ENCODE measurements at places on chromosomes 12 and 14.

DNA sequence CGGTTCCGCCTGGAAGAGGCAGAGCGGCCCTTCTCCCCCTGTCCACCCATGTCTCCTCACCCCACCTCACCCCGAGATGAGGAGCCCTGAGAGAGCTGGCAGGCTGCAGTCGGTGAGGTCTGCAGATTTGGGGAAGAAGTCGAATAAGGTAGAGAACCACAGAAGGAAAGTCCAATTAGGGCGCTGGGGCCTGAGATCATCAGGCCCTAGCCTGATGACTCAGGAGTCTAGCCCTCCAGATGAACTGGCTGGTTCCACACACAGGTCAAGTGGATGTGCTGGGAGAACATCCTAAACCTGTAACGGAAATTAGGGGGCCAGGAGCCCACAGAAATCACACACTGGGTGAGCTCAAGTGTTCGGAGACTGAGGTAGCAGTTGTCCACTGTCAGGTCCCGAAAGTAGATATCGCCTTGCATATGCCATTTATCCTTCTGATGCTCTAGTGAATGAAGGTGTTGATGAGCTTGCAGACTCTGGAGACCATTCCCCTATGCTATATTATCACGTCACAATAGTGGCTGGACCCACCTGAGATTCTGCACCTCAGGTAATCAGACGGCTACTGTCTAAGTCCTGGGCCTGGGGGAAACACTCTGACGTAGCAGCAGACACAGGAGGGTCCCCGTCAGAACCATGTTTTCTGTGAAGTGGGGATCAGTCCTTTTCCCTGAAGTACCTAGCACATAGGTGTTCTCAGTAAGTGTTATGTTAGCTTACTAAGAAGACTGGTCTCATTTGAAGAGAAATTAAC is 886 bp upstream of the METTL17 start:
- peak; percentile 5 for DNase-seq

- DNase-seq = peak; percentile 58
Measured at GRCh38 chr14:99602054-99602787, 1.8 kb downstream of the CCDC85C start.

DNA sequence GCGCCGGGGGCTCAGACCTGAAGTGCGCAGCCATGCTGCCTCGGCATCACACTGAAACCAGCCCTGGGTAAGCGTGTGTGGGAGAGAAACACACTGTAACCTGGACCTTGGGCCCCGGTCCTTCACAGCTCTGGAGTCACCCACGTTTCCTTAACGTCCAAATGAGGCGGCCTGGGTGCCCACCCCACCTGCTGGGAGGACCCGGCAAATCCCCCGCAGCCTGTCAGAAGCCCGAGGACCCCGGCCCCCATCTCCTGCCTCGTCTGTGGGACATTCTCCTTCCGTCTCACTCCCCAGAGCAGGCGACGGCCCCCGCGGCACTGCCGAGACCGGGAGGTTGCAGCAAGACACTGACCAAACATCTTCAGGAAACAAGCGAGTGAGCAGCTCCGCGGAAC is 66.5 kb upstream of the GALNT9 start:
- DNase-seq = no peak

DNA sequence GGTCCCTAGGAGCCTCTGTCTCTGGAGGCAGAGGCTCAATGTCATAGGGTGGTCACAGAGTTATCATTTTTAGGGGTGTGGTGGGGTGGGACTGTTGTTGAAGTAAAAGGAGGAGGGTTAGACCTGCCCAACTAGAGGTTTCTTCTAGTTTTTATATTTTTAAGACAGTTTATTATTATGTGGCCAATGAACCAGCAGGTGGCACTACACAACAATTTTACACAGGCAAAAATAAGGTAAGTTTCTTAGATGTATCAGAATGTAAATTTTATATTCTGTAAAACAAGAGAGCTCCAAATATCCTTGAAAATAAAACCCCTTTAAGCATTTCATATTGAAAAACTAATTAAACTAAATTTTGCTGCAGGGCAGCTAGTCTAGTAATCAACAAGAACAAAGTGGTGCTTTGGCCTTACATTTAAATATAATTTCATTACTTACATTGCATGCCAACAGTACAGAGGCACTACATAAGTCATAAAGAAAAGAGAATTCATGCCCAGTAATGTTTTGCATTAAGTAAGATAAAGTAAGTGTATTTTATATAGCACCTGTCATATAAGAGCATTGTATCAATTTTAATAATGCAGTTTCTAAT is 22.2 kb upstream of the OVCH1 start:
- DNase-seq = peak; percentile 29

DNA sequence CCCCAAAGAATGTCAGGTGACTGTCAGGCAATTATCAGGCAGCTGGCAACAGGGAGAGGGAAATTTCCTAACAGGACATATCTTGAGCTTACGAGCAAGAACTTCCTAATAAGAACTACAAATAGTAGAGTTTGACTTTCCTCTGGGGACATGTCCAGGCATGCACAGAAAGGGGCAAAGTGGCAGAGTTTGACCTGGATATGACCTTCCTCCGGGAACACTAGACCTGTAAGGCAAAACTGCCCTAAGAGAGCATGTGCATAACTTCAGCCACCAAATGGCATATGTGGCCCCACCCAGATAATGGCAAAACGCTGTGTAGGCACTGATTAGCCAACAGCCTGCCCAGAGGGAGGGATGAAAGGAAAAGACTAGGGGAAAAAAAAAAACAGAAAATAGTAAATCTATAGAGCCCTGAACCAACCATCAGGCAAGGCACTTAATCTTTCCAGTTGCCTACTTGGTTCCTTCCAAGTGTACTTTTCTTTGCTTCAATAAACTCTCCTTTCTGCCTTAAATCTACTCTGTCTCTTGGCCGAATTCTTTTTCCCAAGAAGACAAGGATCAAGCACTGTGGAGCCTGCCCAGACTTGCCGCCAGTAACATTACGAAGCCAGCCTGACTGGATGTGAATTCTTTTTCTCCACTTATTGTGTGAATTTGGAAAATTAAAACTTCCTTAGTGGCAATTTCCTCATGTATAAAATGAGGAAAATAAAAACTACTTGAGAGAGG is 164.1 kb downstream of the SPTSSA start:
- no peak for DNase-seq

DNA sequence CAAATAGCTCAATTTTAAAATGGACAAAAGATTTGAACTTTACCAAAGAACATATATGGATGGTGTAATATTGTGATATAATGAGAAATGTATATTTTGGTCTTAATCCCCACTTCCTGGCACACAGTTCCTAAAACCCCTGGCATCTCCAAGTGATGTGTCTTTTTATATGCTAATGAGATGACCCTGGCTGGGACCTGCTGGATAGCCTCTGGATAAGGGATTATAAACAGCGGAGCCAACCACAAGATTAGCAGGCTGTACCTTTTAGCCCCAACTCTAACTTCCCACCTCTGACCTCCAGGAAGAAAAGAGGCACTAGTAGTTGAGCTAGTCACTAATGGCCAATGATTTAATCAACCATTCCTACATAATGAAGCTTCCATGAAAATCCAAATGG is 130.0 kb downstream of the DPF3 start:
- no peak for DNase-seq

GRCh38 chr12:128867466-128867865 is 14.2 kb downstream of the GLT1D1 start:
- no peak for DNase-seq

- DNase-seq = peak; percentile 99
Measured at GRCh38 chr14:49598485-49599300, at the start of gene LRR1. Gene LRR1 (plus strand): TSS chr14:49598940. CDS start chr14:49599021, 81 bp downstream.

DNA sequence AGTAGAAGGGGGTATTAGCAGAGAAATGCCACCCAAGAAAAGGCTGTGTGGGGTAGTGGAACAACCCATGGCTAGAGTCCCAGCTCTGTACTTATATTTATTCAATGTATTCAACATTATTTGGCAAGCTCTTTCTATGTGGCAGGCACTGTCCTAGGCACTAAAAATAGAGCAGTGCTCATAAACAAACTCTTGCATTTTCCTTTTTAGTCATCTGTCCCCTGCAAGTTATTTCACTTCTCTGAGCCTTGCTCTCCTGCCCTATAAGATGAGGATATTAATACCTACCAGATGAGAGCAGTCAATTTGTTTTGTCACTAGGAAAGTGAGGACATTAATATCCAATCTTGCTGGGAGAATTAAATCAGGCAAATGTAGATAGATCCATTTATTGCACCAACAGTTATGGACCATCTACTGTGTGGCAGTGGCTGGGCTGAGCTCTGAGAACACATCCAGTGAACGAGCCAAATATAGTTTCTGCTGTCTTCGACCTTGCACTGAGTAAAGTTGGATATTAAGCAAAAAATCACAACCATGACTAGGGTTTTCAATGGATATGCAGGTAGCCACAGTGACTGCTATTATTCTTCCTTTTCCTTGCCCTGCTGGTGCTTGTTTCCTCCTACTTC is 314.3 kb upstream of the TBX3 start:
- no peak for DNase-seq

- DNase-seq = no peak
Measured at GRCh38 chr14:106436310-106436905, 910.0 kb downstream of the TMEM121 start.

DNA sequence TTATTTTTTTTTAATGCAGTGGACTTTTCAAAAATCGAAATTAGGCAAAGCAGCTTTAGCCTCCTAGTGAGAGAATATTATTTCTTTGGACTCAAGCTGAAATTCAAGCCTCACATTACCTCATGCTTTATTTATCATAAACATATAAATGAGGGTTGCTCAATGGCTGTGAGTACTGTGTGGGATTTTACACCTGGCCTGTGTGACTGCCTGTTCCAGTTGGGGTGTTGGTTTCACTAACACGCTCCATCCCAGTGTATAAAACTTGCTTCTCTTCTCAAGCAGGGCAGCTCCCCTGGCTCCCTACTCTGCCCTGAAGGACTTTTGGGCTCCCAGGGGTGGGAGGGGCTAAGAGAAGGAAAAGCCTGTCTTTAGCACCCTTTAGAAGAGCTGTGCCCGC is 15.0 kb downstream of the ANKLE2 start:
- no peak for DNase-seq

All from retina (tissue), 1 donor.